ENCODE measurements at places on chromosomes 5 and 9. TPM values are rescaled to one million over a fixed set of nuclear protein-coding genes. Genes with fewer than 3 reads are reported as not detected.

- no peak overlapping the region for H3K4me3 ChIP-seq
- H3K27me3 ChIP-seq = no peaks in the 10 kb centered on the region
- no peak overlapping the region for H3K27ac ChIP-seq
These were observed 150.8 kb upstream of the PPP1R26 start for GRCh38 chr9:135328485-135329417.

DNA sequence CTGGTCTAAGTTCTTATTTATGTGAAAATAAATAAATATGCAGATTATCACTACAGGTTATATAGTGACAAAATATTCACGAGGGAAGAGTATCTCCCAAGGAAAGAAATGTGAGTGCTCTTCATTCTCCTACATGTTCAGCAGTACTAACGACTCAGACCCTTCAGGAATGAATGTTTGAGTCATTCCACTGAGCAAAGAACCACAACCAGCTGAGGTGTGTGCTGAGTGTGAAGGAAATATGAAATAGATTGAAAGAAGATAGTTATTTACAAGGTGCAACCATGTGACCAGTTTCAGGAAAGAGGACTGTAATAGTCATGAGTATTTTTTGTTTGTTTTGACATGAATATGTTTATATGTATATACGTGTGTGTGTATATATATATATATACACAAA is 228.7 kb downstream of the TUSC1 start:
- H3K27ac ChIP-seq = no peak overlapping the region
- no peaks in the 10 kb centered on the region for H3K4me1 ChIP-seq
- DNase-seq = no peak
- no peaks in the 10 kb centered on the region for H3K36me3 ChIP-seq
- no peak overlapping the region for H3K4me3 ChIP-seq

GRCh38 chr5:75320371-75320770 is 16.6 kb upstream of the HMGCR start:
- no peak for DNase-seq
- H3K4me1 ChIP-seq = peaks cover 25% of the 10 kb centered on the region
- H3K36me3 ChIP-seq = no peaks in the 10 kb centered on the region
- H3K27ac ChIP-seq = no peak overlapping the region

- no peaks in the 10 kb centered on the region for H3K36me3 ChIP-seq
- H3K4me1 ChIP-seq = peaks cover 18% of the 10 kb centered on the region
- DNase-seq = no peak
- no peak overlapping the region for H3K4me3 ChIP-seq
- no peak overlapping the region for H3K27ac ChIP-seq
These were observed 143.8 kb upstream of the PIK3R1 start for GRCh38 chr5:68071736-68072135.

GRCh38 chr5:1998716-1999317 is 116.1 kb upstream of the IRX4 start:
- H3K4me1 ChIP-seq = no peaks in the 10 kb centered on the region
- H3K36me3 ChIP-seq = no peaks in the 10 kb centered on the region
- no peak overlapping the region for H3K4me3 ChIP-seq
- H3K27ac ChIP-seq = no peak overlapping the region

DNA sequence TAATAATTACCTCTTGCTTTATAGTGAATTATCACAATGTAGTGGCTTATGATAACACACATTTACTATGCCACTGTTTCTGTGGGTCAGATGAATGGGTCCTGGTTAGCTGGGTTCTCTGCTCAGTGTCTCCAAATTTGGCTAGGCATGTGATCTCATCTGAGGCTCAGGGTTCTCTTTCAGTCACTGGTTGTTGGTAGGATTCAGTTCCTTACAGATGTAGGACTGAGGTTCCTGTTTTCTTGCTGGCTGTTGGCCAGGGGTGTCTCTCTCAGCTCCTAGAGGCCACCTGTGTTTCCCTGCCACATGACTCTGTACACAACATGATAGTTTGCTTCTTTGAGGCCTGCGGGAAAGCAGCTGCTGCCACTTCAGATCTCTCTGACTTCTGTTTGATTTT is 7.1 kb downstream of the NFX1 start:
- peak overlapping the region; percentile 95 for H3K27ac ChIP-seq
- peaks cover 83% of the 10 kb centered on the region for H3K4me1 ChIP-seq
- peak; percentile 42 for DNase-seq
- peak overlapping the region; percentile 90 for H3K4me3 ChIP-seq
- no peaks in the 10 kb centered on the region for H3K27me3 ChIP-seq
- peaks cover 17% of the 10 kb centered on the region for H3K36me3 ChIP-seq

GRCh38 chr9:121876255-121876654 is 216.9 kb downstream of the TTLL11 start:
- H3K27ac ChIP-seq = no peak overlapping the region
- no peaks in the 10 kb centered on the region for H3K27me3 ChIP-seq
- no peaks in the 10 kb centered on the region for H3K36me3 ChIP-seq
- no peak overlapping the region for H3K4me3 ChIP-seq
- no peak for DNase-seq

- no peak for DNase-seq
- no peak overlapping the region for H3K27ac ChIP-seq
- H3K4me3 ChIP-seq = no peak overlapping the region
These were observed 138.8 kb downstream of the PAM start for GRCh38 chr5:102893942-102894341.

GRCh38 chr9:101463397-101463796 is 27.8 kb upstream of the ALDOB start:
- peaks cover 37% of the 10 kb centered on the region for H3K27me3 ChIP-seq
- no peak overlapping the region for H3K4me3 ChIP-seq
- no peaks in the 10 kb centered on the region for H3K4me1 ChIP-seq
- no peaks in the 10 kb centered on the region for H3K36me3 ChIP-seq
- no peak overlapping the region for H3K27ac ChIP-seq

DNA sequence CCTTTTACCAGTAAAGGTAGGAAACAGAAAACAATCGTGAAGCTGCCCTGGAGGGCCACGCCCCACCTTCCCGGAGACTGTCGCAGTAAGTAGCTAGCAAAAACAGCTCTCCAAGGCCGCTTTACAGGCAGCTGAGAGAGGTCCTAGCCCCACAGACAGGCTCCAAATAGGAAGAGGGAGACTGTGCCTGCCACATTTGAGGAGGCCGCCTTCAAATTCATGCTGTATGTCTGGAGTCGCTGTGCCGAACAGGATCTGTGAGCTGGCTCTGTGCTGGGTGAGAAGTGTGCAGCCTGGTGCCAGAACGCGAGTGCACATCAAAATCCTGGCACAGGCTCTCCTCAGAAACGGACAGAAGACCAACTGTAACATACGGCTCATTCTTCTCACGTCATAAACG is 582.2 kb downstream of the CETN3 start:
- H3K4me1 ChIP-seq = no peaks in the 10 kb centered on the region
- no peak for DNase-seq
- H3K27me3 ChIP-seq = no peaks in the 10 kb centered on the region
- no peak overlapping the region for H3K27ac ChIP-seq

DNA sequence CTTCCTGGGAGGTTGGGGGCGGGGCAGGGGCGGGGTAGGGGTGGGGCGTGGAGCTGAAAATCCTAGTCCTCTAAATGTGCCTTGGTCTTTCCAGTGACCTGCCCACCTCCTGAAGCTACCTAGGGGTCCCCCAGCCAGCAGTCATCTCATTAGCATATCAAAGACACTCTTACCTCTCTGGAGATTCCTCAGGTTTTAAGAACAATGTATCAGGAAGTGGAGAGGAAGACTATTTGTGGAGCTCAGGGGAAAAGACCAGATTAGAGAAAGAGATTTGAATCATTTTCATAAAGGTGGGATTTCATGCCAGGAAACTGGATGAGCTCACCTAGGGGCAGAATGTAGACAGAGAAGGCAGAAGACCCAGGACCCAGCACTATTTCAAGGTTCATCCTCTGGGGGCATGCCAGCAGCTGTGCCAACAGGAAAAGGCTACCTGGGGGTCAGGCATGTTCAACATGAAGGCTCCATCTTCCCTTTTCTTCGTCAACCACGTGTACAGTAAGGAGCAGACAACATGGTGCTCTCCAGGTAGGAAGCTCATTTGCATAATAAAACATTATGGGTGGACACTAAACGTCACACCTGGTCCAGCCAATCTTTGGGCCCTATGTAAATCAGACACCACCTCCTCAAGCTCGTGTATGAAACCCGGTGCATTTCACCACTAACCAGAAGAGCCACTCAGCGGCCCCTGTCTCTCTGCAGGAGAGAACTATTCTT is 6.9 kb downstream of the GMCL2 start:
- peaks cover 8% of the 10 kb centered on the region for H3K4me1 ChIP-seq
- H3K4me3 ChIP-seq = no peak overlapping the region
- no peaks in the 10 kb centered on the region for H3K36me3 ChIP-seq
- H3K27ac ChIP-seq = no peak overlapping the region
- H3K27me3 ChIP-seq = peaks cover 11% of the 10 kb centered on the region
- no peak for DNase-seq

DNA sequence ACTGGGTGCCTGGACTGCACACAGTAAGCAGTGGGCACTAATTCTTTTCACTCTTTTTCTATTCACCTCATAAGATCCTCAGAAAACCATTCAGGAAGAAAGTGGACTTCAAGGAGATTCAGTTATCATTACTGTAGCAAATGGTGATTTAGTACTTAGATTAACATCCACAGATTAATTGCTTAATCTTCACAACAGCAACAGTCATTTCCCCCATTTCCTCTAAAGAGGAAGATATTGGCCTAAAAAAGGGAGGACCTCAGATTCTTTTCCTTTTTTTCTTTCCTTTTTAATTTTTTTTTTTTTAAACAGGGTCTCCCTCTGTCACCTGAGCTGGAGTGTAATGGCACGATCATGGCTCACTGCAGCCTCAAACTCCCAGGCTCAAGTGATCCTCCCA is 64.4 kb downstream of the AUH start:
- H3K36me3 ChIP-seq = peaks cover 27% of the 10 kb centered on the region
- H3K4me3 ChIP-seq = no peak overlapping the region
- no peak for DNase-seq
- peaks cover 8% of the 10 kb centered on the region for H3K4me1 ChIP-seq

DNA sequence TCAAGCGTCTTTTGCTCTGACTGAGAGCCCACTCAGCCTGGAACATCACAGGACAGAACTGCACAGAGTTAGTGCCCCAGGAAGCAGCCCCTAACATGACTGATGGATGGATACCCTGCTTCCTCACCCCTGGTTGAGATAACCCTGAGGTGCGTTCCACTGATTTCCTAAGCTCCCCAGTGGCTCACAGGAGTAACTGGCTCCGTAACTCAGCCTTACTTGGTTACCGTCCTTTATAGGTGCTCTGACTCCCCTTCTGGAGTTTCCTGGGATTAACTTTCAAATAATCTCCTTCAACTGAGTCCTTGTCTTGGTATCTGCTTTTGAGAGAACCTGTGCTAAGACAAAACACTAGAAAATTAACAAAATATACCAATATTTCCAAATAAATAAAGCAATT is 449.5 kb downstream of the AGTPBP1 start:
- H3K27ac ChIP-seq = no peak overlapping the region
- H3K4me1 ChIP-seq = peaks cover 10% of the 10 kb centered on the region
- H3K4me3 ChIP-seq = no peak overlapping the region
- no peaks in the 10 kb centered on the region for H3K36me3 ChIP-seq
- DNase-seq = no peak

GRCh38 chr5:21844960-21845359 is 1008.2 kb downstream of the CDH12 start:
- H3K27ac ChIP-seq = no peak overlapping the region
- DNase-seq = no peak
- H3K36me3 ChIP-seq = no peaks in the 10 kb centered on the region
- no peak overlapping the region for H3K4me3 ChIP-seq

- peaks cover 84% of the 10 kb centered on the region for H3K4me1 ChIP-seq
- H3K27me3 ChIP-seq = no peaks in the 10 kb centered on the region
- DNase-seq = no peak
- peaks cover 8% of the 10 kb centered on the region for H3K36me3 ChIP-seq
- H3K4me3 ChIP-seq = peak overlapping the region; percentile 95
These were observed 17.1 kb upstream of the MATR3 start for GRCh38 chr5:139276426-139276825.

GRCh38 chr9:70927530-70927929 is 193.9 kb downstream of the TRPM3 start:
- no peak overlapping the region for H3K27ac ChIP-seq
- DNase-seq = no peak
- no peaks in the 10 kb centered on the region for H3K36me3 ChIP-seq

GRCh38 chr5:142097681-142098080 is 10.9 kb upstream of the NDFIP1 start:
- no peaks in the 10 kb centered on the region for H3K27me3 ChIP-seq
- peak; percentile 29 for DNase-seq
- H3K4me3 ChIP-seq = peak overlapping the region; percentile 42
- no peak overlapping the region for H3K27ac ChIP-seq
- no peaks in the 10 kb centered on the region for H3K36me3 ChIP-seq

- H3K27me3 ChIP-seq = no peaks in the 10 kb centered on the region
- H3K27ac ChIP-seq = no peak overlapping the region
These were observed 238.6 kb downstream of the ELAVL2 start for GRCh38 chr9:23587433-23587832.

DNA sequence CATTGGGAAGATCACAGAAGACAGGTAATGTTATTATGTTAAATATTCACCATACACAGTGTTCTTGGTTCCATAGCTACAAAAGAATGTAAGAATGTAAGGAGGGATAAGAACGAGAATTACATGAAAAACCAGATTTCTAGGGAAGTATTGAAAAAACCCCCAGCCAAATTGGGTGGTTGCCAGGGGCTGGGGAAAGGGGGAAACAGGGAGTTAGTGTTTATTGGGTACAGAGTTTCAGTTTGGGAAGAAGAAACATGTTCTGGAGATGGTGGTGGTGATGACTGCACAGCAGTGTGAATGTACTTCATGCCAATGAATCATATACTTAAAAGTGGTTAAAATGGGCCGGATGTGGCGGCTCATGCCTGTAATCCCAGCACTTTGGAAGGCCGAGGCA is 40.3 kb downstream of the GLRX start:
- no peaks in the 10 kb centered on the region for H3K36me3 ChIP-seq
- DNase-seq = no peak
- no peaks in the 10 kb centered on the region for H3K27me3 ChIP-seq
- H3K4me1 ChIP-seq = peaks cover 12% of the 10 kb centered on the region

GRCh38 chr5:491119-491855 is 33.0 kb downstream of the SLC9A3 start:
- H3K27me3 ChIP-seq = peaks cover 2% of the 10 kb centered on the region
- no peaks in the 10 kb centered on the region for H3K36me3 ChIP-seq
- DNase-seq = no peak

DNA sequence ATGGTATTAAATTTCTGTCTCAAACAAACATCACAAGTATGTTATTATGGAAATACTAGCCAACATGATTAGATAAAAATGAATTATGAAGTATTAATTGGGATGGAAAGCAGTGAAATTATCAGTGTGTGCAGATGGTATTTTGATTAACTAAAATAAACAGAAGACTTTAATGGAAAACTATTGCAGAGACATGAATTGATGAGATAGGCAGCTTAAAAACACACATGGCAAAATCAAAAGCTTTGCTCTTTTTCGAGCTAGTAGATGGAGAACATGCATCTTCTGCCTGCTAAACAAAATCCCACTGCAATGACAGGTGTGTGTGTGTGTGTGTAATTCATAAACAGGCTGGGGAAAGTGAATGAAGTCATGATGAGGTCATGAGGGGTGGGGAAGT is 426.2 kb downstream of the MTRR start:
- H3K27ac ChIP-seq = no peak overlapping the region
- H3K36me3 ChIP-seq = no peaks in the 10 kb centered on the region

Gene TMEM174
- not detected for total RNA-seq

Gene SHOC1
- not detected for total RNA-seq

Gene FOXD4L3
- not detected for total RNA-seq

Gene IL12B
- total RNA-seq = not detected

Gene MAP1B
- total RNA-seq = 5.5 TPM

Gene FCN2
- not detected for total RNA-seq

Gene TMEM232
- 3.1 TPM for total RNA-seq

Gene UBE2QL1
- total RNA-seq = 0.19 TPM

Gene CNTNAP3B
- not detected for total RNA-seq

Gene DNAH5
- total RNA-seq = not detected

Gene TLE4
- total RNA-seq = 35.3 TPM

Gene CDC20B
- 0.07 TPM for total RNA-seq

Gene SLC27A6
- not detected for total RNA-seq
